ENCODE measurements at places on chromosomes 16 and 17.

GRCh38 chr17:15238057-15238456 is 27.1 kb downstream of the PMP22 start:
- no peak for DNase-seq

DNA sequence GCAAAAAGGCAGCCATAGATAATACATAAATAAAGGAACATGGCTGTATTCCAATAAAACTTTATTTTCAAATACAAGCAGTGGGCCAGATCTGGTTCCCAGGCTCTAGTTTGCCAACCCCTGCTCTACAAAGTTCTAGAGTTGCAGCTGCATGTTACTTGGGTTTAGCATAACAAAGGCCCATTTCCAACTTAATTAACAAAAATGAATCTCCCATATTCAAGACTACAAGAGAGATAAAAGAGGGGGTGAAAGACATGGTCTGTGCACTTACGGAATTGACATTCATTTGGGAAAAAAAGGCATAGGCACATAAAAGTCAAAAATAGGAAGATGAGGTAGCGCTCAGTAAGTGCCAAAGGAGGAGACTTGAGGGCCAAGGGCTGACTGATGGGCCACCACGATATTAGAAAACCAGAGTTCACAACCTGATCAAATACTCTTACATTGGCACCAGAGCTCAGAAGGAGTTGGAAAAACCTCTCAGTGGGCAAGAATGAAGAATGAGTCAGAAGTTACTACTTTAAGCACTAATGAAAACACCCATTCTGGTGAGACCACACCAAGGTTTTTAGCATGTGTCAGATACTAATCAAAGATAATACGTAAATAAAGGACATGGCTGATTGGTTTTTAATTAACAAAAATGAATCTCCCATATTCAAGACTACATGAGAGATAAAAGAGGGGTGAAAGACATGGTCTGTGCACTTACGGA is 164.0 kb downstream of the VPS53 start:
- no peak for DNase-seq

DNA sequence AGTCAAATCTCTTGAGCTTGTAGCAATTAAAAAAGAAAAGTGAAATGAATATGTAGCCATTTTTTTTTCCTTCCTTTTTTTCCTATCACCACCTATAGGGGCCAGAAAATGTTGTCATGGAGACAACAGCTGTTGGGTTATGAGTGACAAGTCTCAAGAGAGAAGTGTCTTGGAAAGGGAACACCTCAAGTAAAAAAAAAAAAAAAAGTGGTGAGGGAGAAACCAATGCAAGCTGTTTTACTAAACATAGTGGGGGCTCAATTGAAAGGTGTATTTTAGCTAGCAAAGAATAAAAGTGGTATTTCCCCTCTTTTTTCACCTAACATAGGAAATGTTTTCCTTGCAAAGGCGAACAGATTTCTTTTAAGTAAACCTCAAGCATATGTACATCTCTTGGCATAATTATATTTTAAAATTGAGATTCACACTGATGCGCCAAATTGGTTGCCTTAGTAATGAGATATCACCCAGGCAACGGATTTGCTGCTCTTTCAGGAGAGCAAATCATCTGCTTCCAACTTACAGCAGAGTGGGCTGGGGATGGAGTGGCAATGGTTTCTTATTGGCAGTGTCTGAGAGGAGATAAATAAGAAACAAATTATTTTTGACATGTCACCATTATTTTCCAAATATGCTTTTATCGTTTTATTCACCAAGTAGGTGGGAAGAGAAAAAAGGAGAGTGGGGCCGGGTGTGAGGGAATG is 183.6 kb downstream of the MYO1D start:
- DNase-seq: no peak

DNA sequence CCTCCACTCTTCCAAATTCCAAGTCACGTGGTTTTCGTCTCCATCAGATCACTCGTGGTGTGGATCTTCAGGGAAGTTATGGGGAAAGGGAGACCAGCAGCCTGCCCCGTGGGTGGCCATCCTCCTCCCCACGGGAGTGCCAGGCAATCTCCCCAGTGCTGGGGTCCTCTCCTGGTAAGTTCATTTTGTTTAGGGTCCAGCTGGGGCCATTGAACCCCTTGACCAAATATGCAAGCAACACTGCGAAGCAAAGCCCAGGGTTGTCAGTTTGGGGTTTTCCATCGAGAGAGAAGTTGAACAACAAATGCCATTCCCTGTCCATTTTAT is 4.1 kb upstream of the LCMT1 start:
- DNase-seq: no peak

GRCh38 chr16:62272035-62272434 is 235.8 kb upstream of the CDH8 start:
- DNase-seq: no peak

- no peak for DNase-seq
These were observed 4.6 kb downstream of the KRT39 start for GRCh38 chr17:40962059-40962561.

- DNase-seq: no peak
These were observed 4.9 kb downstream of the IQCK start for GRCh38 chr16:19722981-19723380.

- DNase-seq: no peak
These were observed 90.5 kb downstream of the SEC14L1 start for GRCh38 chr17:77231076-77231871.

DNA sequence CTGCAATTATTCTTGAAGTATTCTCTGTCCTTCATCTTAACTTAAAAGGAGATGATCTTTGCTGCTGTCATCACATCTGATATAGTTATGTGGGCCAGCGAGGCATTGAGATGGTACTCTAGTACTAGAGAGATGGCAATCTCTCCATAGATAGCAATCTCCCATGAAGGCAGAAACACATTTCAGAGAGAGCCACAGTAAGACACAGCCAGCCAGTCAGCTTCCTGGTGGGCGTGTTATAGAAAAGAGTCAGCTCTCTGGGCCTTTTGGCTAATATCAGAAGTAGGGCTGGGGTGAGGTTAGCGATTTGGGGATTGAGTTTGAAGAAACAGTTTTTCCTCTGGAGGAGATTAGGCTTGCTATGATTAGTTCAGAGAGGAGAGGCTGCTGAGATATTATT is 22.6 kb upstream of the EFCAB13 start:
- DNase-seq: no peak

DNA sequence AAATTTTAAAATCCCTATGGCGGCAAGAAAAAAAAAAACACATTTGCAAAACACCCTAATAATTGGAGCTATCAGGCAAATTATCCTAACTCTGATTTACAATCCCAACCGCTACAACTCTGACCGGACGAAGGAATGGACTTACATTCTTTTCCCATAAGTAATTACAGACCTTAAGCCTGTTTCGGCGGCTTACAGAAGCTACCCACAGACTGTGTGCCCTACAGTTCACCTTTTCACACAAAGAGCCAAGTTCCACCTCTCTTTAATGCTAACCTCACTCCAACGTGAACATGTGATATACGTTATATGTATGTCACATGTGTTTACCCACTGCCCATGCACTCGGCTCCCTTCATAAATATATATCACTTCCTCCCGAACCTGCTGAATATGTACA is 8.7 kb upstream of the MEAK7 start:
- DNase-seq: peak; percentile 34

DNA sequence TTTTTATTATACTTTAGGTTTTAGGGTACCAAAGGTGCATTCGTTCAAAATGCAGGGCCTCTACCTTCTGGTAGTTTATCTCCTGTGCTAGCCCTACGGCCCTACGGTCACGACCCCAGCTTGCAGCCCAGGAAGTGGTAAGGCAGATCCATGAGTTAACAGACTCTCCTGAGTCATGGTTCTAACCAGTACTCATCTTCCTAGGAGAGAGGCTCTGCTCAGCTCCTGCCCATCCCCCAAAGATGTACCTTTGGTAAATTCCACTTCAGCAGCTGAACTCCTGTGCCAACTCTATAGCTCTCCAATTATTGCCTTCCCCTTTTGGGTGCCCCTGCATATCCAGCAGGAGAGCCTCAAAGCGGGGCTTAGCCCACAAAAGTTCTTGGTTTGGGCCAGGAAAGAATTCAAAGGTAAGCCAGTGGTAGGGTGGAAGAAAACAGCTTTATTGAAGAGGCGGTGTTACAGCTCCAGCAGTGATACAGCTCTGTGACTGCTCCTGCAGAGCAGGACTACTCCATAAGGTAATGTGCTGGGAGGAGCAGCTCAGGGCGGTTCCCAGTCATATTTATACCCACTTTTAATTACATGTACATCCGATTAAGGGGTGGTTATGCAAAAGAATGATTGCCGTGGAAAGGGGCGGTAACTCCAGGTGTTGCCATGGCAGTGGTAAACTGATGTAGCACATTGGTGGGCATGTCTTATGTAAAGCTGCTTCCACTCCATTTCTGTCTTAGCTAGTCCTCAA is 241.4 kb downstream of the PMP22 start:
- peak; percentile 1 for DNase-seq

GRCh38 chr17:2239882-2240430 is 63.6 kb downstream of the SMG6 start:
- DNase-seq: peak; percentile 89

DNA sequence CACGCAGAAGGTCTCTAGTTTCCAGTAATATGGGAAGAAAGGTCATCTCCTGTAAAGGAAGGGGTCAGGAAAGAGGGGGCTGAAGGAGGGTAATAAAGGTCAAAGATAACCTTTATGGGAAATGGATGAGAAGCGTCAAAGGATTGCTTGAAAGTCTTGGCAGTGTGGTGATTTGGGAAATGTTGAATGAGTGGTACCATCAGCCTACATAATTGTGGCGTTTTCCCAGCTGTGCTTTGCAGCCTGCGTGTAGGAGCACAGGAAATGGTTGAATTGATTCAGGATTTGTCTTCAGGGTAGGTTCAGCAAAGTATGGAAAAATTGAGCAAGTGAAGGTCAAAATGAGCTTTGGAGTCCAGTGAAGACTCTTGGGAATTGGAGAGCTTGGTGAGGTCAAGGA is 115.8 kb upstream of the NOL11 start:
- DNase-seq: peak; percentile 43

DNA sequence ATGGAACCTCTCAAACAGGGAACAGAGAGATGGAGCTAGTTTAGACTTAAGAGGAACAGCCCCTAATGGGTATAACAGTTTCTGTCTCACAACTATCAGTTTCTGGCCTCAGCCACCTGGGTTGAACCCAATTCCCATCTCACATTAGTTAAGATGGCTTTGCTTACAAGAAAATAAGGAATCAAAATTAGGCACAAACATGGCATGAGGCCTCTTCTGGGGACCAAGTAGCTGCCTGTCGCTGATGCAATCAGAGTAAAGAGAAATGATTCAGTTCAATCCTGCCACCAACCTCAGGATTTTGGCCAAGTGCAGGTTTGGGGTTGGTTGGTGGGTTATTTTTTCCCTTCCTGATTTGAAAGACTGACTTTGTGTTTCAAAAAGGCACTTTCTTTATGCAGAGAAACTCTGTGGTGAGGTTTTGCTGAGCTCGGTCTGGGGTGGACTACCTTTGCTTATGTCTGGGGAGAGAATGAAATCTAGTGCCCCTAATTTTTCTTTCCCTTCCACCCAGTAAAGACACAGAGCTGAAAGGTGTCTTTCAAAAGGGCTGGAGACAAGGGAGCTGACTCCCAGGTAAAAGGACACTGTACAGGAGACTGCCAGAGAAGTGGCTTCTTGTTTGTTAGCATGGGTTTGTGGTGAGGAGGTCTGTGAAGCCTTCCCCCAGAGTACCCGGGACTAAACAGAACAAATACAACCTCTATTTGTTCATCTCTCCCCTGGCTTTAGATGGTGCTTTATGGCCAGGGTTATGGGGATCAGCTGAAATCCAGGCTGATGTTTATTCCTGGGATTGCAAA is 44.8 kb upstream of the NFAT5 start:
- peak; percentile 22 for DNase-seq

- no peak for DNase-seq
These were observed at the start of gene NHERF2 for GRCh38 chr16:2026461-2027023. Gene NHERF2, plus strand, starts transcription at chr16:2026902. Its CDS starts 104 bp downstream, at chr16:2027006.

DNA sequence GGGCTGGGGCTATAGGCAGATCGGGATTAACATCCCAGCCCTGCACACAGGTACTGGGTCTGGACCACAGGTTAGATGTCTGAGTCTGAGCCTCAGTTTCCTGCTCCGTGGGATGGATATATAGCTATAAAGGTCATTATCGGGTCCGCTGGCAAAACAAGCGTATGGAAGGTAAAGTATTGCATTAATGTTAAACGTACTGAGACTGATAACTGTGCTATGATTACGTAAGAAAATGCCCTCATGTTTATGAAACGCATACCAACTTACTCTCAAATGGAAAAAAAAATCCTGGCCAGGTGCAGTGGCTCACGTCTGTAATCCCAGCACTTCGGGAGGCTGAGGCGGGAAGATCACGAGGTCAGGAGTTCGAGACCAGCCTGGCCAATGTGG is 135.2 kb downstream of the CCDC182 start:
- no peak for DNase-seq

- peak; percentile 36 for DNase-seq
These were observed 5.7 kb upstream of the SPNS2 start for GRCh38 chr17:4492721-4493561.

DNA sequence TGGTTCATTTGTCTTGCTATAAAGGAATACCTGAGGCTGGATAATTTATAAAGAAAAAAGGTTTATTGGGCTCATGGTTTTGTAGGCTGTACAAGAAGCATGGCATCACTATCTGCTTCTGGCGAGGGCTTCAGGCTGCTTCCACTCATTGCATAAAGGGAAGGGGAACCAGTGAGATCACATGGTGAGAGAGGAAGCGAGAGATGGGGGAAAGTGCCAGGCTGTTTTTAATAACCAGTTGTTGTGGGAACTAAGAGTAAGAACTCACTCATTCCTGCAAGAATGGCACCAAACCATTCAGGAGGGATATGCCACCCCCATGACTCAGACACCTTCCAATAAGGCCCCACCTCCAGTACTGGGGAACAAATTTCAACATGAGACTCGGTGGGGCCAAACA is 24.3 kb downstream of the SPECC1 start:
- no peak for DNase-seq

GRCh38 chr16:16905850-16906249 is 526.9 kb downstream of the NPIPA7 start:
- no peak for DNase-seq

DNA sequence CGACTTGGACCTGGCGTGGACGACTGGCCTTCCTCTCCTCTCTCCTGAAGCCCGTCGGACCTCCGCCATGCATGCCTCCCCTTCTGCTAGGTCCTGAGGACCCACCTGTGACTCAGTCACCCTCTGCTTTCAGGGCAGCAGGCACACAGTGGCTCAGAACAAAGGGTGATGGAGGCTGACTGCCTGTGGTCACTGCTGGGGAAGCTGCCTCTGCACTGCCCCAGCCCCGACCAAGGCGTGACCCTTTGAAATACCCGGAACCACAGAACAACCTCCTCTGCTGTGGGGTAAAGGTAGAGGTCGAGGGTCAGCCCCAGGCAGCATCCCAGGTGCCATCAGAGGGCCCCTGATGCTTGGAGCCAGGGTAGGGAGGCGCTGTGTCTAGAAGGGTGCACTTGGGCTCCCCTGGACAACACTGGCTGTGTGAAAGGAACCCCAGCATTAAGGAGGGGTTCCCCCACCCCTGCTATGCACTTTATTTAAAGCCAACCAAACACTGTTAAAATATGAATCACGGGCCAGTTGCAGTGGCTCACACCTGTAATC is 12.5 kb upstream of the SLC4A1 start:
- no peak for DNase-seq

GRCh38 chr16:67184995-67185650 is 1.4 kb upstream of the MATCAP1 start:
- peak; percentile 90 for DNase-seq

- no peak for DNase-seq
These were observed 1.0 kb downstream of the LITAF start for GRCh38 chr16:11585460-11586377.
